ENCODE measurements at places on chromosomes 16 and 17. TPM values are rescaled to one million over a fixed set of nuclear protein-coding genes. Genes with fewer than 3 reads are reported as not detected.

The CCDC78 gene
- total RNA-seq, result 2.1 TPM

DNA sequence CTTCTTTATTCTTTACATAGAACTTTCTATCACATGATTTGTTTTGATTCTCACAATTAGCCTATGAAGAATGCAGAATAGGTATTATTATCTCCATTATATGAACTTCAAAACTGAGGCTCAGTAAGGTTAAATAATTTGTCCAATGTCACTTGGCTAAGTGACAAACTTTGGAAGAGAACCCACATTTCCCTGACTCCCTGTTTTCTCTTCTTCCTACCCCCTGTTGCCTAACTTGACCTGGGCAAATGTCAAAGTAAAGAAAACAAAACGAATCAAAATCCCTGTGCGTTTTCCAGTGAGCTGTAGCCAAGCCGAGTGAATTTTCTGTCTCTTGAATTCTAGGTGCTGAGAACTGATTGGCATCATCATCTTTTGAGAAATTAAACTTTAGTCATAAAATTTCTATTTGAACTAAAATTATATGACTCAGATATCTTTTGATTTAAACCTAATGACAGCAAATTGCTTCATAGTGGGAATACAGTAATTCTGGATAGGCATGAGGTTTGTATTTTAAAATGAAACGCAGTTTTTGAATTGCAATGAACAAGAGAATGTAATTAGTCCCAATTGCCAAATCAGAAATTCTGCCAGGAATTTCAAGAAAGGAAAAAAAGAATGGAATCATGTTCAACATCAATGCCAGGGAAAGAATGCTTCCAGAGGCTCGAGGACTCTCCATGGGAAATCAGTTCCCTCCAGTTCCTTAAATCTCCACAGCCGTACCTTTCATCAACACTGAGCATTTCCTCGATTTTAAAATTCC, 4.6 kb upstream of the NACA2 start:
- DNase-seq, result no peak

DNA sequence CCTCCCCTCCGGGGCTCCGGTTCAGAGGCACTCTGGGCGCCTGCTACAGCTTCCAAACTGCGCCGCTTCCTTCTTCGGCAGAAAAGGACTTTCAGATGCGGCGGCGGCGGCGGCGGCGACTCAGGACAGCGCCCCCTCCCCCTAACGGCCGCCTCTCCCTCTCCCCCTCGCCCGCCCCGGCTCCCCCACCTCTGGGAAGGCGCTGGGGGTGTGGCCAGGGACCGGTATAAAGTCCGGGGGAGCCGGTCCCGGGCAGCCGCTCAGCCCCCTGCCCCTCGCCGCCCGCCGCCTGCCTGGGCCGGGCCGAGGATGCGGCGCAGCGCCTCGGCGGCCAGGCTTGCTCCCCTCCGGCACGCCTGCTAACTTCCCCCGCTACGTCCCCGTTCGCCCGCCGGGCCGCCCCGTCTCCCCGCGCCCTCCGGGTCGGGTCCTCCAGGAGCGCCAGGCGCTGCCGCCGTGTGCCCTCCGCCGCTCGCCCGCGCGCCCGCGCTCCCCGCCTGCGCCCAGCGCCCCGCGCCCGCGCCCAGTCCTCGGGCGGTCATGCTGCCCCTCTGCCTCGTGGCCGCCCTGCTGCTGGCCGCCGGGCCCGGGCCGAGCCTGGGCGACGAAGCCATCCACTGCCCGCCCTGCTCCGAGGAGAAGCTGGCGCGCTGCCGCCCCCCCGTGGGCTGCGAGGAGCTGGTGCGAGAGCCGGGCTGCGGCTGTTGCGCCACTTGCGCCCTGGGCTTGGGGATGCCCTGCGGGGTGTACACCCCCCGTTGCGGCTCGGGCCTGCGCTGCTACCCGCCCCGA, at the start of gene IGFBP4:
Gene IGFBP4 (plus strand): TSS at position 255 of the 792 bp plus-strand sequence. CDS start 286 bp downstream, at position 541.
- DNase-seq, result peak; percentile 49

The KRTAP3-1 gene
- total RNA-seq, result not detected

DNA sequence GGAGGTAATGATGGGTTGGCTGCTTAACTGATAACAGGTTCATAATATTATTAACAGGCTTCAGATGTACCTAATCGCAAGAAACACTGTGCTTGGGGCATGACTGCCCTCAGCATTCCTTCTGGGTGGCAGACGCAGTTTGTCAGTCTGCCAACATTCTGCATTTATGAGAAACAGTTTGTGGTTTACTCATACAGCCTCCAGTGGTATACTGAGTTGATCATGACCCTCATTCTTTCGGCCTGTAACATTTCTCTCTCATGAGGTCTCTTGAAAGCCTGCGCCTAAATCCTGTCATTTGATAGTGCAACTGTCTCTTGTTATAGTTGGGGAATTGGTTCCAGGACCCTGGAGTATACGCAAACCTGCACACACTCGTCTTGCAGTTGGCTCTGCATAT, 4.9 kb upstream of the RUSF1 start:
- peak; percentile 60 for DNase-seq

DNA sequence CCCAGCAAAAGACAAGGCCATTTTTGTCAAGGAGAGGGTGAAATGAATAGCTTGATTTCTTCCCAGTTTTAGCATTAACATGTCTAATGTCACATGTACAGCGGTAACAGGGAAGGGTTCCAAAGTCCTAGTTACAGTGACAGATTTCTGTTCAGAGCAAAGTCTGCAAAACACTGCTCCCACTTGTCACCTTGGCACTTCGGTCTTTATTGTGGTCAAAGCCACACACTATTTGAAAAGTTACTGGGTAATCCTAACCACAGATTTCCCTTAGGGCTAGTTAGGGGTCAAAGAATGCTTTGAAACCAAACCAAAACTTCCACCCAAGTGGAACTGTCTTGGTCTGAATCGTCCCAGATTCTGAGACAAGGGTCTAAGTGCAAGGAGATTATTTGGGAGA, 455.6 kb downstream of the HS3ST3B1 start:
- DNase-seq, result no peak

DNA sequence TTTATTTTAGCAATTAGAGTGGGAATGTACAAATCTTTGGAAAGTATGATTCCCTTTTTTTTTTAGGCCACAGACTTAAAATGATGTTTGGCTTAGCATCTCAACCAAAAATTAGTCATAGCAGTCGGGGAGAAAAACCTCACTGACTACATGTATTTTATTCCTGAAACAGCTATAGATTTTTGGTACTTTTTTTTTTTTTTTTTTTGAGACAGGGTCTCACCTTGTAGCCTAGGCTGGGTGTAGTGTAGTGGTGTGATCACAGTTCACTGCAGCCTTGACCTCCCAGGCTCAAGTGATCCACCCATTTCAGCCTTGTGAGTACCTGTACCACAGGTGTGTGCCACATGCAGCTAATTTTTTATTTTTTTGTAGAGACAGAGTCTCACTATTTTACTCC, 23.4 kb downstream of the RNFT1 start:
- no peak for DNase-seq

DNA sequence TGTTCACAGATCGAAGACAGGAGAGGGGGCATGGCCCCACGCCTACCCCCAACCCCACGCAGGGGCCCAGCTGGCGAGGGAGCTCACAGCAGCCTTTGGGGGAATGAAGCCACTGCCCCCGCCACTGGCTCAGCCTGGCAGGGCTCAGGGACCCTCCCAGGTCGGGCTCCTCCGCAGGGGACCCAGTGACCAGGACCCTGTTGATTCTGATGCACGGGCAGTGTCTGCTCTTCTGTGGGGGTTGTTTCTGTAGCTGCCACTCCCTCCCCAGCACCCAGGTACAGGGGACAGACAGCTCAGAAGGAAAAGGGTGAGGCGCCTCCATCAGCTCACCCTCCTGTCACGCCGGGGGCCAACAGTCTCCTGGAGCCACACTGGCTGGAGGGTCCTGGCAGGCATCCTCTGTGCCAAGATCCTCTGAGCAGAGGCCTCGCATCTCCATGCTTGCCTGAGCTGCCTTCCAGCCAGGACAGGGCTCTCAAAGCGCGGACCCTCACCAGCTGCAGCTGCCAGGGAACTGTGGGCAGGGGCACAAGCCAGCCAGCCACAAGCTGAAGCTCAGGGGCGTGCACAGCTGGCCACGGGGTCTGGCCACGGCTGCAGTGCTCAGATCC, 49.1 kb downstream of the ZNF778 start:
- DNase-seq, result no peak

GRCh38 chr17:53570731-53571130, 252.0 kb upstream of the KIF2B start:
- no peak for DNase-seq

DNA sequence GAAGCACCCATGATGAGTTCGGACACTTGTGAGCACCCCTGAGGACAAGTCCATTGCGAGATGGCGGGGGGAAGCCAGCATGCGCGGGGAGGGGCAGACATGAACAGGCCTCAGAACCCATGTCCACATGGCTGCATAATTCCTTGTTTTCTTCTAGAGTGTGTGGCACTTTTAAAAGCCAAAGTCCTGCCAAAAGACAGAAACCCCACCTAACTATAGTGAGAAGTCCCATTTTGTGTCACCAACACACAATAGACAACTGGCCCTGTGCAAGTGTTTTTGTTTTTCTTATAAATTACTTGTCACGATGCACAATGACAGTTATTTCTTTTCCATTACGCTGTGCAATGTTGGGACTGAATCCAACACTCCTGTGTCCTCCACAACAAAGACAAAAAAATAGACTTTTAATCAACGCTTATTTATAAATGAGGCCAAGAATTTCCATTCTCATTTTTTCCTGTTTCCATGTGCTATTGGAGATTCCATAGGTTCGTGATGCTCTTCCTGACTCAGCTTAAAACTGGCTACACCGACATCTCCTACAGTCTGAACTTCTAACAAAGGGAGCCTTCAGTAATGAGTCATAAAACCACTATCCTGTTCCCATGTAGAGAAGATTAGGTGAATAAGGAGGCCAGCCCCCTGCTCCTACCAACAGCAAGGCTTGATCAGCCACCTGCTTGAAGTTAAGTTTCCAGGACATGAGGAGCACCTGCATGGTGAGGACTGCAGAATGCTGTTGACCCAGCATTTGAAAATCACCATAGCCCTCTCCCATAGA, 98.9 kb downstream of the ZNF423 start:
- peak; percentile 89 for DNase-seq

DNA sequence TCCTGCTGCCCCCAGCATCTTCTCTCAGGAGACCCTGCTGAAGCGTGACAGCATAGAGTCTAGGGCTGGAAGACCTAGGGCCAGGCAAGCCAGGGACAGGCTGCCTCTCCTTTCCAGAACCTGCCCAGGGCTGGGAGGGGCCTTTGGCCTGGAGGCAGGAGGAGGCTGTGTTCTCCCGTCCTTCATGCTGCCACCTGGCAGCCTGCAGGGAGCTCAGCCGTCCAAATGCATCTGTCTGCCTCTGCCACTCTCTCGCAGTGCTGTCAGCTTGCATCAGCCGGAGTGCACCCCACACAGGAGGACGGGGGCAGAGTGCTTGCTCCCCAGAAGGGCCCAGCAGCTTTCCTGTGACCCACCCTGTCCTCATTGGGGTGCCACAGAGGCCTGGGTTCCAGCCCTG, 31.3 kb downstream of the ARHGAP23 start:
- DNase-seq, result no peak

GRCh38 chr16:52861614-52862022, 191.1 kb downstream of the CHD9NB start:
- DNase-seq, result no peak

DNA sequence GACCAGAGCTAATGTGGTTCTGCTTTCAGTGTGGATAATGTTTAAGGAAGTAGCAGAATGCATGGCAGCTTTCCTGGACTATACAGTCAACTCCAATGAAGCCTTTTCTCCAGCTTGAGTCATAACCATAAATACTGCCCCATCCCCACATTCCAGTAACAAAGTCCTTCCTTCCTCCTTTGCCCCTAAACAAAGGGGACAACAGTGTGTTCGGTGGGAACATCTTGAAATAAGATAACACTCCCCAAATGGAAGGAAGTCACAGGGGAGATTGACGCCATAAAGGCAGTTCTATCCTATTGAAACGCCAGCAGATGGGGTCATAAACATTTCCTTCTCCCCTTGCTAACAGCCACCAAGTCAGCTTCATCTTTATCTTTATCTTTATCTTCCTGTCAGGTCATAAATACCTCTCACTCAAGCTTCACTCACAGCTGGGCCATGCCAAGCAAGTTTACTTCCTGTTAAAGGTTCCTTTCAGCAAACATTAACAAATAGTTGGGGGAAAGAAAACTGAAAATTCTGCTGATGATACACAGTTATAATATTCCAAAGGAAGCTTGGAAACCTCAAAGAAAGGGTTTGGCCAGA, 136.7 kb downstream of the SNX11 start:
- DNase-seq, result peak; percentile 47

- no peak for DNase-seq
Measured at GRCh38 chr16:76899767-76900166, 291.2 kb upstream of the MON1B start.

- no peak for DNase-seq
Measured at GRCh38 chr16:86729686-86730085, 151.3 kb downstream of the FOXL1 start.

DNA sequence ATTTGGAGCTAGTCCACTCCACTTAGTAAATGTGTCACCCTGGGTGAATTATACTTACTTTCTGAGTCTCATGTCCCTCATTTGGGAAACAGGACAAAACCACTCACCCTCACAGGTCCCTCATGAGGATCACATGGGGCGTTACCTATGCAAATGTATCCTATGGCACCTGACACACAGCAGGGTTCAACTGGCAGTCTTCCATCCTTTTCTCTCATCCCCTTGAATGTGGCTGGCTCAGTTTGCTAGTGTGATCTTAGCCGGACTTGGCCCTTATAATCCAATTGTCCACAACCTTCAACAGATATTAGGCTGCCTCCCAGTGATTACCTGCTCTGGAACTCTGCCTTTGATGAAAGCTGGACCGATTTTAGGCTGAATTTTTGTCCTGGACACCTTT, 308.8 kb downstream of the MAP2K6 start:
- DNase-seq, result no peak

GRCh38 chr17:29172589-29172988, 7.6 kb downstream of the MYO18A start:
- DNase-seq, result no peak

GRCh38 chr16:88777471-88778270, 7.3 kb downstream of the PIEZO1 start:
- DNase-seq, result no peak

- DNase-seq, result no peak
Measured at GRCh38 chr17:21815352-21816063, 123.2 kb downstream of the KCNJ18 start.

GRCh38 chr16:73912281-73912680, 384.3 kb upstream of the PSMD7 start:
- no peak for DNase-seq

The KLHL11 gene
- 12.3 TPM for total RNA-seq

GRCh38 chr17:76594690-76595089, 9.0 kb upstream of the ST6GALNAC2 start:
- DNase-seq, result no peak
